ENCODE measurements at places on chromosomes 16 and 17.
A peak's percentile ranks its signal among the peaks of the same experiment; 100 is the strongest.

- no peak for DNase-seq
Observed at GRCh38 chr17:611202-611601, 103.4 kb downstream of the VPS53 start.

DNA sequence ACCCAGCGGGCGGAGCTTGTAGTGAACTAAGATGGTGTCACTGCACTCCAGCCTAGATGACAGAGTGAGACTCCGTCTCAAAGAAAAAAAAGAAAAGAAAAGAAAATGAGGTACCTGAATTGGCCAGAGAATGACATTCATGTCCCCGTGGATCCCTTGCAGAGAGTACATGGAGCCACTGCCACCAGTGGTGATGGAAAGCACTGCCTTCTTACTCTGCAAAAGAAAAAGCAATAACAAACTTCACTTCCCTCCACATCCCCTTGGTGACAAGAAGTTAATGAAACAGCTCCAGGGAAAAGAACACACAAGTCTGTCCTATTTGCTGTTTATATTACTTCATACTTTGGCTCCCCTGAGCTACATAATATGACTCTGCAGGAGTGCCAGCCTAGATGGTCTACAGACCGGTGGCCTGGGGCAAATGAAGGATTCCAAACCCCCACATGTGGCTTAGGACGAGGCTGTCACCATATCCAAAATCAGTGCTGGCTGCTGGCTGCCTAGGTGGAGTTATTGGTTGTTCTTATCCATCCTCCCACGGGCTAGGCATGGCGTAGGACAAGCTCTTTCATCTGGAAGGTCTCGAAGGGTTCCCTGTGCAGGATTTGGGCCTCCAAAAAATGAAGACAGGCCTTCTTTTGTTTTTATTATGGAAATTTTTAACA lies 13.3 kb downstream of the NQO1 start:
- DNase-seq = no peak

DNA sequence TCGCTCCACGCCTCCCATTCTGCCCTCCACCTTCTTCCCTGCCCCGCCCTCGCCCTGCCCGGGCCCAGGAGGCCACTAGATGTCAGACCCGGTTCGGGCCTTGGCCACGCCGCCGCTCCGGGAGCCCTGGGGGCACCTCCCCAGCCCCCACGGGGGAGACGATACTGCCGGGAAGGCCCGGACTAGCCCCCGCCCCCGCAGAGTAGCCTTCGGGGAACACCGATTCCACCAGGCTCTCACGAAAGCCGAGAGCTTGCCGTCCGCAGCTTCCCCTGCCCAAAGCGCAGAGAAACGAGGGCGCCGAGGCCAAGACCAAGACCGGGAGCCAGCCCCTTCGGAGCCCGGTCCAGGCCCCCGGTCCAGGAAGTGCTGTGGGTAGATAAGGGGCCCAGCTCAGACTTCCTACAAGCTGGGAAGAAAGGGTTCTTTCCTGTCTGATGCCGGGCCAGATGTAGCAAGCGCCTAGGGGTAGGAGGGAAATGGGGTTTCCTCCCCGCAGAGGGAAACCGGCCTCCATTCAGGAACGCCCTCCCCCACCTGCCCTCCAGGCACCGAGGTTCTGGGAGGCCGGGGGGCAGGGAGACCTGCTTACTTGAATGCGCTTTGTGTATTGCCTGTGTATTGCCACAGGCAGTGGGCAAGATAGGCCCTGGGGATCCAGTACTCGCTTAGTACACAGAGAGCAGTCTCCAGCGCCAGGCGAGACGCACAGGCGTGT lies 806 bp upstream of the CYB561 start:
- DNase-seq = no peak

- peak; percentile 5 for DNase-seq
Observed at GRCh38 chr16:55502801-55503366, 6.0 kb upstream of the LPCAT2 start.

- no peak for DNase-seq
Observed at GRCh38 chr17:28127196-28127595, 84.7 kb downstream of the NLK start.

- no peak for DNase-seq
Observed at GRCh38 chr17:40060887-40061608, 1.7 kb upstream of the THRA start.

GRCh38 chr17:18040261-18040858 lies 1.2 kb downstream of the GID4 start:
- no peak for DNase-seq

GRCh38 chr17:9725575-9725974 lies 65.8 kb downstream of the DHRS7C start:
- no peak for DNase-seq
